ENCODE measurements at places on chromosomes 7 and 10.
A peak's percentile ranks its signal among the peaks of the same experiment; 100 is the strongest.

DNA sequence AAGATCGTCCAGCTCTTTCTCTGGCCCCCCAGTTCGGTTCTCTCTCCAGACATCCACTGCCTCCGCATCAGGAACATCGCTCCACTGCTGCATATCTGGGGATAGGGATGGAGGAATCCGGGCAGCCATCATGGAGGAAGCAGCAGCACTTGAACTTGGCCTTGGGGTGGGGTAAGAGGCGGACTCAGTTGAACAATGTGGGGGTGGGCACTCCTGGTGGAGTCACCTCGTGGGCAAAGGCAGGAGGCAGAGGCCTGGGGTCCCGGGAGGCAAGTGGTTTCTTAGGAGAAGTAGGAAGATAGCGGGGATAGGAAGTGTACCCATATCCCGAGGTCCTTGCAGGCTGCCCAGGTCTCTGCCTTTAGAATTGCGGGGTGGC is 98.3 kb downstream of the CHST15 start:
- no peak for DNase-seq

DNA sequence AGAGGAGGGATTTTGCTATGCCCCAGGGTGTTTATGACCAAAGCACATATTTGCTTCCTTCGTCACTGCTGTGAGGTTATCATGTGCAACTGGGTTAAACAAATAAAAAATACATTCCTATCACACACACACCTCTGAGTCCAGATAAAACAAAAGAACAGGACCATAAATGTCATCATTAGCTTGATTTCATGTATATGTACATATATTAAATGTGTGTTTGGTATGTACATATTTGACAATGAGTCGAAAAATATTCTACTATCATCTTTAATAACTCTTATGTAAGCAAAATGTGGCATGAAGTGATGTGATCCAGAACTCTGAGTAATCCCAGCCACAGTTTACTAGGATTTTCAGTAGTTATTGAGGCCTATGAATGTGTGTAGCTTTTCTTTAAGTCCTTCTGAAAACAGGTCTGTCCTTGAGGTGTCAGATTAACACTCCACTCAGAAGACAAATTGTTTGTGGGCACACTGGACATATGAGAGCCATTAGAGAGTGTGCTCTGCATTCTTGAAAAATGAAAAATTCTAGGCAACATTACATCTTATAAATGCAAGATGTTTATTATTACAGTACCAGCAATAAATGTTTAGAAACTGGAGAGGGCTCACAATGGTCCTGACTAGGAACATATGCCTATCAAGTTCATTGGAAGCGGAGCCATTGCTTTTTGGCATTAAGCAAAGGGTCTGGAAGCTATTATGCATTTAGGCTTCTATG is 335.1 kb upstream of the SEMA3A start:
- peak; percentile 1 for DNase-seq

DNA sequence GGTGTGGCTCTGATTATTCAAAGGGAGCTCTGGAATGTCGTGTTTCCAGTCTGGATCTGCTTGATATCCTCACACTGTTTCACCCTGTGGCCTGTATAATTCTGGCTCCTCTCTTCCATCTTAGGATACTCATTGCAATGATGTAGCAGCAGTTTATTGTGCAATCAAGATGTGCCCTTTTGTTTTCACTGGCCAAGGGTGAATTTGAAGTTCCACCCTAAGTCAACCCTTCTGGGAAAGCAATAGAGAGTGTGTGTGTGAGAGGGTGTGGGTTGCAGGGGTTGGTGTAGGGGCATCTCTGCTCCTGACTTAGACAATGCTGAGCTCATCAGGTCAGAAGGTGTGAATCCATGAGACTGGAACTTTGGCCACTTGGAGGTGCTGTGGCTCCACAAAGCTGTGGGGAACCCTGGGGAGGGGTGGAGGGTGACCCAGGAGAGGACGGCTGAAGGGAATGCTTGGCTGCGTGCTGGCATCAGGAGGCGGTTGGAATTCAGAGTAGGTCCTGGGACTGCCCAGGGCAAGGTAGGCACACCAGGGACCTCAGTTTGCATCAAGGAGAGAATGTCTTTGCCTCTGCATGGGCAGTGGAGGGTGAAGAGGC is 118.0 kb upstream of the PRSS58 start:
- no peak for DNase-seq

- DNase-seq, result peak; percentile 82
These were observed 12.2 kb upstream of the CLEC2L start for GRCh38 chr7:139511315-139511714.

GRCh38 chr7:124247691-124248090 is 214.8 kb upstream of the TMEM229A start:
- no peak for DNase-seq
